ENCODE measurements at places on chromosomes 4 and X. TPM values are rescaled to one million over a fixed set of nuclear protein-coding genes. Genes with fewer than 3 reads are reported as not detected.
A peak's percentile ranks its signal among the peaks of the same experiment; 100 is the strongest.

The SLC26A1 gene
- total RNA-seq, result not detected

The PABPC1L2A gene
- not detected for total RNA-seq

The TBX22 gene
- total RNA-seq, result not detected

The GATA1 gene
- total RNA-seq, result not detected

The TMPRSS11B gene
- not detected for total RNA-seq

DNA sequence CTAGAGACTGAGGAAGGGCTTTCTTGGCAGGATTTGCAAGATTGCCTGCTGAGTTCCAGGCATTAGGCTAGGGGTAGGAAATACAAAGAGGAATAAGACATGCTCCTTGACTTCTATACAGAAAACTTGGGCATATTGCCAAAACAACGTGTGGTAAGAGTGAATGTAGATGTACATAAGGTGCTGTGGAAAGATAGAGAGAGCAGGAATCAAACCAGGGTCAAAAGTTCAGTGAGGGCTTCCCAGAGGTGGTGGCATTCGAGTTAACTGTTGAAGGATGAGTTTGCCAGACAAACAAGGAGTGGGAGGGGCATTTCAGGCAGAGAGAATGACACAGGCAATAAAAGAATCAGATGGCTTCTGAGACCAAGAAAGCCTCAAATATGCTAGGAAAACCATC, 187.9 kb downstream of the KDR start:
- no peak for DNase-seq

DNA sequence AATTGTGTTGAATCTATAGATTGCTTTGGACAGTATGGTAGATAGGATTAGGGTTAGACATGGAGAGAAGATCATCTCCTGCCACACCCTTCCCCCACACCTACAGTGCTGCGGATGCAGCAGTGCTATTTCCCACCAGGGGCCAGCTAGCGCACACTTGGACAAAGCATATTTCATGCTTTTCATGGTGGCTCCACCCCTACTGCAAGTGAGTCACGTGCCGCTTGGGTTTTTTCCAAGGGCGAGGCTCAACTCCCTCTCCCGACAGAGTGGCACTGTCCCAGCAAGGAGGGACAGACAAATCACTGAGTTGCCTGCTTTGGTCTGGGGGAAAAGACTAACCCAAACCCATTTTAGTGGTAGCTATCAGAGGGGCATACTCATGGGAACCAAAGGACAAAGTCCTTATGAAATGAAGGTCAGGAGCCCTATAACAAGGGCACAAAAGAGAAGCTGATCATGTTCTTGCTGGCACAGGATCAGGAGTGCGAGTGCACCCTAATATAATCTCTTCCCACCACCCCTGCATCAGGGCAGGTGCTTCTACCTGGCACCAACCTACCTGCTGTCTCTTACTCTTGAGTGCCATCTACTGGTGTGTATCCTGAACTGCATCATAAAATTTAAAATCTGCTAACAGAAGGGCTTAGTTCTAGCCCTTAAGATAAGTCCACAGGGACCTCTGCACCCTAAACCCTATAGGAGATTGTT, 55.1 kb upstream of the PGAM4 start:
- peak; percentile 69 for DNase-seq

DNA sequence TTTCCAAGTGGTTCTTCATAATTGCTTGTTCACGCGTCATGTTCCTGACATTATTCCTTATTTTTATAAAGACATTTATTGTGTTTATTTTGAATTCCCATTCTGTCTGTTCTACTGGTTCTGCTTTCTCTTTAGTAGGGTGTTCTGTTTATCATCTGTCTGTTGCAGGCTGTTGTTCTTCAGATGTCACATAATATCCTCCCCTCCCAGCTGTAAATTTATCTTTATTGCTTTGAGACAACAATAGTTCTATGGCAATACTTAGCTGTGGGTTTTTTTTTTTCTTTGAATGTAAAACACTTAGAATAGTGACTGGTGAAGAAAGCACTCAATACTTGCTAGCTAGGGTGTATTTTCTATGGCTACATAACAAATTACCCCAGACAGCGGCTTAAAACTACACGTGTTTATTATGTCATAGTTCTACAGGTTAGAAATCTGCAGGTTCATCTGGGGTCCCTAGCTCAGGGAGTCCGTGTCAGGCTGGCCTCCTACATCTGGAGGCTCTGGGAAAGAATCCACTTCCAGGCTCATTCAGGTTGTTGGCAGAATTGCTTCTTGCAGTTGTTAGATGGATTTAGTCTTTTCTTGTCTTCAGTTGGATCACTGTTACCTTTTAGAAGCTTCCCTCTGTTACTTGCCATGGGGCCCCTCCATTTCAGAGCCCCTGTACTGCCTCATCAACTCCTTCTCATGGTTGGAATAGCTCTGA, 63.4 kb upstream of the ENPEP start:
- no peak for DNase-seq

- DNase-seq, result no peak
Measured at GRCh38 chr4:96912716-96913115, 1072.8 kb downstream of the PDHA2 start.

DNA sequence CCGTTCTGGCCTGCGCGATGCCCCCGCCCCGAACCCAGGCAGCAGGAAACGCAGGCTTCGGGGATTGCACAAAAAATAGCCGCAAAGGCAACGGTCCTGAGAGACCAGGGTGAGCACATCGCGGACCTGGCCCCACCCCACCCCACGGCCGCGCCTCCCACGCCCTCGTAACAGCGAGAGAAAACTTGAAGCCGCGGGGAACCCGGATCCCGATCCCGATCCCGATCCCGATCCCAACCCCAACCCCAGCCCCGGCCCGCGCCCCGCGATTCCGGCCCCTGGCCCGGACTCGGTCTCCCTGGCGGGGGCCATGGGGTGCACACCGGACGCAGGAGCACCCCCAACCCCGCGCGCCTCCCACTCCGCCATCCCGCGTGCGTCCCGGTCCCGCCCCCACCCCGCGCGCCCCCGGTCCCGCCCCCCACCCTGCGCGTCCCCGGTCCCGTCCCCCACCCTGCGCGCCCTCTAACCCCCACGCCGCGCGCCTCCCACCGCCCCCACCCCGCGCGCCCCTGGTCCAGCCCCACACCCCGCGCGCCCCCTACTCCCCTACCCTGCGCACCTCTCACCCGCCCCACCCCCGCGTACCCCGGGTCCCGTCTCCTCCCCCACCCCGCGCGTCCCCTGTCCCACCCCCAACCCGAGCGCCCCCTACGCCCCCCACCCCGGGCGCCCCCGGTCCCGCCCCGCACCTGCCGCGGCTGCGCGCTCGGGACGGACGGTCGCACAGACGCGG, 29.0 kb downstream of the NOP14 start:
- peak; percentile 78 for DNase-seq

GRCh38 chr4:74716436-74716765, 77.9 kb downstream of the BTC start:
- no peak for DNase-seq

DNA sequence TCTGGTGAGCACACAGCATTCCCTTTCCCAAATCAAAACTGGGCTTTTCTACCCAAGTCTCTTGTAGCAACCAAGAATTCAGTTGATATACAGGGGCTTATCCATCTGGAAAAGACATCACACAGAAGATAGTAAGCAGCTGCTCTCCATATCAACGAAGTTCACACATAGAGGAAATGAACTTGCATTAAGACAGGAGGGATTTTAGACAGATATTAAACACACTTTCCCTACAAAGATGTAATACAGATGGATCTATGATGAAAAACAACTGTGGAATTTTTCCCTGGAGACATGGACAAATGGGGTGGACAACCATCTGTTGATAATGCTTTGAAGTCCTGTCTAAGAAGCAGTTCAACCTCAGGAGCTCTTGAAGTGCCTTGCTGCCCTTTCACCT, 9.8 kb upstream of the PDE5A start:
- peak; percentile 25 for DNase-seq

DNA sequence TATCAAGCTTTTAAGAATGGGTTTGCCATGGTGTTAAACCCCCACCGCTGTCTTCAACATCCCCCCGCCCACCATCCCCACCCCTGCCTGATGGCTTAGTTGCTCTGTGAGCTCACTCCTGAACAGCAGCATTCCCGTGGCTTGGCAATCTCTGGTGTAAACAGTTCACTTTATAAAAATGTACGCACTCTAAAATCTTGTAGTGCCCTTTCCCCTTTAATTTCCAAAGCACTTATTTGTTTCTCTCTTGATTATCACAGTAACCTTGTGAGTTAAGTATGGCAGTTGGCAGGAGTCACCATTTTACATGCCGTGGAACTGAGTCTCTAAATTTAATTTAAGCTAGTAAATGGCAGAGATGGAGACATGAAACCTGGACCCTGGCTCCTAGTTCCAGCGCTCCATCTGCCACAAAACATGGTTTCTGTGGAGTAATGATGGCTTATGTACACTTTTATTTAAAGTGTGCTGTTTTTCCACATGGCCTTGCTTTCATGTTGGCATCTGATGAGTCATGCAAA, 123.1 kb downstream of the AFF1 start:
- no peak for DNase-seq

DNA sequence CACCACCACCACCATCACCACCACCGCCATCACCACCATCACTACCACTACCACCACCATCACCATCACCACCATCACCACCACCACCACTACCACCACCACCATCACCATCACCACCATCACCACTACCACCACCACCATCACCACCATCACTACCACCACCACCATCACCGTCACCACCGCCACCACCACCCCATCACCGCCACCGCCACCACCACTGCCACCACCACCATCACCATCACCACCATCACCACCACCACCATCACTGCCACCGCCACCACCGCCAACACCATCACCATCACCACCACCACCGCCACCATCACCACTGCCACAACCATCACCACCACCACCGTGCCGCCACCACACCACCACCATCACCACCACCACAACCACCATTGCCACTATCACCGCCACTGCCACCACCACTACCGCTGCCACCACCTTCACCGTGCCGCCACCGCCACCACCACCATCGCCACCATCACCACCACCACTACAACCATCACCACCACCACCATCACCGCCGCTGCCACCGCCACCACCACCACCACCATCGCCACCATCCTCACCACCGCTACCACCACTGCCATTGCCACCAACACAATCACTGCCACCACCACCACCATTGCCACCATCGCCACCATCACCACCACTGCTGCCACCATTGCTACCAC, 1511.3 kb upstream of the AGA start:
- no peak for DNase-seq

DNA sequence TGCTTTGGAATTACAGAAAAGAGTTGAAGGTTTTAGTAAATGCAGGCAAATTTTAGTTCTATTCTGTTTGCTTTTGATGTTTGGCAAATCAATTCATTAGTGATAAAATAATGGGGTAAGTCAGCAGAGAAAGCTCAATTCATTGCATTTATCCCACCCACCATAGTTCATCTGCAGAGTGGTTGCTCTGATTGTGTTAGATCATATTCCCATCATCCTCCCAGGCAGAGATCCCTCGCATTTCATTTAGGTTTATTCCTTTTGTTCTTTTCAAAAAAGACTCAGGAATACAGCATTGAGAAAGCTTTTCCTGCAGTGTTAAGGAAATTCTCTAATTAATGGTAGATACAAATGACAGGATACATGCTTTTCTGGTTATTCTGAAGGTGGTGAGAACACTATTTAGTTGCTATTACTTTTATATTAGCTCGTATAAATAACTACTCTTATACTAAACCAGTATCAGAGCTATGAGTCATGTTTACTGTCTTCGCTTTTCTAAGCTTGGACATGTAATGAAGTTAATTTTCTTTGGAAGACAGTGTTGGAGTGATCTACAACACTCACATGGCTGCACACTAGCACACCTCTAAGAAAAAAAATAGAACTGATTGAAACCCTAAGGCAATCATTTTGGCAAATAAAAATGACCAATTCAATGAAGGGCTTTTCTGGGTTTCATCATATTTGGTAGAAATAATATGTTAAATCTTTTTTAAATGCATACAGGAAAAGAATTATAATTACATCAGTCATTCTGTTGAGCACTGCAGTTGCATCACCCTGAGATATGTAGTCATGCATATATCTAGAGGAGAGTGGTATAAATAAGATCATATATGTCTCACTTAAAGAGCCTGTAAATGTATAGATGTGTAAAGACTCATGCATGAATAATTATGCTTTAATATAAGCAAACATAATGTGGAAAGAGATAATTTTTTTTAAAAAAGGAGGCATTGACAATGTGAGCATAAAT, 351.6 kb downstream of the PCDH7 start:
- no peak for DNase-seq

GRCh38 chr4:19300213-19300612, 951.5 kb upstream of the SLIT2 start:
- no peak for DNase-seq

DNA sequence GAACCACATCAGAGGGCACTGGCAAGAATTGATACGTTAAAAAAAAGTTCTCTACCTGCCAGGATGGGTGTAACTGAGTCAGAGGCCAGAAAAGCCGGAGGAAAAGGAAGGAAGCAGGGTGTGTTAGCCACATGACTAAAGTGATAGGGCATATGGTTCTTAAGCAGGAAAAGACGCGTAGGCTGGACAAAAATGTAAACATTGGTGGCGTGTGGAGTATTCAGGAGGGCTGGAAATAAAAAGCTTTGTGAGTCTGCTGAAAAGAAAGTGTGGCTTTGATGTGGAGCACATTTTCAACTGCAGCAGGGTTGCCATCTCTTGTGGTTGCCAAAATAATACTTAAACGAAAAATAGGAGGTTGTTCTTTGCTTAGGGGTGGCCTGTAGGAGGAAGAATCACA, 186.5 kb upstream of the RPL34 start:
- no peak for DNase-seq

GRCh38 chr4:117093571-117093970, 8.2 kb upstream of the TRAM1L1 start:
- no peak for DNase-seq

DNA sequence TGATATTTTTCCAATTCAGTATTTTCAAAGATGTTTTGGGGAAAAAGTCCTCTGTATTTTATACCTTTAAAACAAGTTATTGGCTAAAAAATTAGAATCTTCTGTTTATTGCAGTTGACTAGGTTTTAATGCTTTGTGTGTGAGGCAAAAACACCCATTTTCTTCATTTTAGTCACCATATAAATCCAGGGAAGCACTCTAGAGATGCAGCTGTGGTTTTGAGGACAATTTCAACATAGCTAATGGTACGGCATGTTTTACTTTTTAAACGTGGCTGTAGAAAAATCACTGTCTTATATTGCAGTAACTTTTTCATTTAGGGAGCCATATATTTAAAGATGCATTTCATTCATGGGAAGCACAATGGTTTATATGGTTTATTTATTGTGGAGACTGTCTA, 129.1 kb upstream of the PITX2 start:
- no peak for DNase-seq

DNA sequence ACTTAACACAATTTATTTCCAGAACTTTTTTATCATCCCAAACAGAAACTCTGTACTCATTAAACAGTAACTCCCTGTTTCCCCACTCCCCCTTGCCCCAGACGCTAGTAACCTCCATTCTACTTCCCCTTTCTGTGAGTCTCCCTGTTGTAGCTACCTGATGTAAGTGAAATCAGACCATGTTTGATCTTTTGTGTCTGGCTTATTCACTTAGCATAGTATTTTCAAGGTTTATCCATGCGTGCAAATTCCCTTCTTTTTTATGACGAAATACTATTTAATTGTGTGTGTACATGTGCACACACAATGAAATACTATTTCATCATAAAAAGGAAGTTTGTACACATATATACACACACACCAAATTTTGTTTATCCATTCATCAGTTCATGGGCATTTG, 5.2 kb downstream of the PKD2 start:
- peak; percentile 82 for DNase-seq

Measured in Karpas-422 (cell line).